ENCODE measurements at places on chromosomes 7 and 10. TPM values are rescaled to one million over a fixed set of nuclear protein-coding genes. Genes with fewer than 3 reads are reported as not detected.

DNA sequence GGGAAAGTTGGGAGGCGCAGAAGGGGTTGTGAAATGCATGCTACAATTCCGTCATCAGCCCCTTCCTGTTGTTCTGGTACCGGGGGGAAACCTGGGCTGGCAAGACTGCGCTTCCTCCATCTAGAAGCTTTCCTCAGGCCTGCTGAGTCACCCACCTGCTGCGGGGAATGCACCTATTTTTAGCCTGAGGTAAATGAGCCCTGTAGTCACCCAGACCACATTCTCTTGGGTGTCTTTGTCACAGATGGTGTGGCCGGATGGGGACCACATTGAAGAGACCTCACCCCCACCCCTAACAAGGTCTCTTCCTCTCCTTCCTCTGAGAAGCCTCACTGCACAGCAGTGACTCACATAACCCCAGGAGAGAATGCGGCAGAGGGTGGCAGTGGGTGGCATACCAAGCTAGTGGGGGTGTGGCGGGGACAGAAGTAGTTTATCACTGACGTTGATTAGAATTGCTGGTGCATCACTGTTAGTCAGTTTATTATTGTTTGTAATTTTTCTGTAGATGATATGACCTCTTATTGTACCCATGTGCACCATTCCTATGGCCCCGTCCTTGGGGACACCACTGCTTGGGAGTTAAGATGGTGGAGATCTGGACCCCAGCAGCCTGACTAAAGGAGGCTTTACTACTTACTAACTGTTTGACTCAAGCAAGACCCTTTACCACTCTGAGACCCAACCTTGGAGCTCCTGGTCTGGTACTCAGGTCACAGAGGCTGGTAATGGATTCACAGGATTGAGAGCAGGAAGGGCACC, 83.0 kb upstream of the DUSP5 start:
- DNase-seq = no peak

DNA sequence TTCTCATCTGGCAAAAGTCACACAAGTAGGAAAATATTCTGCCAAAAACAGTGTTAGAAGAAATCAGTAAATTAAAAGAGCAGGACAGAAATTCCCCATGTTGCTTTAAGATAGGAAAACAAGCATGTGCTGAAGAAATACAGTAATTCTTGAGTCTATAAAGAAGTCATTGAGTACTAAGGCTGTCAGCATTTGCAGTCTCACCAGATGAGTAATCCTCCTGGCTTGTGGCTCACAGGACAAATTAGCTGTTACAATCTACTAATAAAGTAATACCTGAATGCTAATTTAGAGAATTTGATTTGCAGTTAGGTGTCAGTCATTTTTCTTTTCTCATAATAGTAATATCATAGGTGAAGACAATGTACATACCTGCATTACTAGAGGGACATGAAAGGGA, 1158.9 kb upstream of the CELF2 start:
- no peak for DNase-seq

GRCh38 chr7:2559283-2559950, 638 bp downstream of the IQCE start:
- no peak for DNase-seq

The PLEKHS1 gene
- total RNA-seq = not detected

The MPP7 gene
- total RNA-seq = 9.8 TPM
